A549 treated with RU486 at 1 μM for 4 hours (cell line): ENCODE measurements at places on chromosomes 12 and 14. TPM values are rescaled to one million over a fixed set of nuclear protein-coding genes. Genes with fewer than 3 reads are reported as not detected.

IL26 gene
- total RNA-seq: not detected in 5 replicates

TAS2R14 gene
- total RNA-seq: 0.38 to 0.81 TPM (median 0.73 TPM) in 5 replicates

DNAJC22 gene
- total RNA-seq: 17.9 to 22.7 TPM (median 21.7 TPM) in 5 replicates

LRRC43 gene
- 0.10 to 0.27 TPM (median 0.14 TPM) in 3 of 5 replicates, not detected in the others for total RNA-seq

SMCO2 gene
- total RNA-seq: 0.21 TPM in 1 of 5 replicates, not detected in the others

TAS2R42 gene
- total RNA-seq: not detected in 5 replicates

FAM161B gene
- 1.6 to 2.0 TPM (median 1.9 TPM) in 5 replicates for total RNA-seq

FIGNL2 gene
- total RNA-seq: 0.22 to 0.41 TPM (median 0.30 TPM) in 5 replicates

CLEC9A gene
- total RNA-seq: not detected in 5 replicates

KRR1 gene
- total RNA-seq: 59.5 to 98.4 TPM (median 63.3 TPM) in 5 replicates

TAS2R10 gene
- 0.19 TPM in 1 of 5 replicates, not detected in the others for total RNA-seq

HPD gene
- total RNA-seq: 1.1 to 2.0 TPM (median 1.6 TPM) in 5 replicates

SLC24A4 gene
- 0.08 to 0.35 TPM (median 0.11 TPM) in 5 replicates for total RNA-seq

ZNF891 gene
- 0.21 to 0.44 TPM (median 0.42 TPM) in 5 replicates for total RNA-seq
